Renal cortical epithelial cell (primary cell): ENCODE measurements at places on chromosomes 13 and 19.
A peak's percentile ranks its signal among the peaks of the same experiment; 100 is the strongest.

DNA sequence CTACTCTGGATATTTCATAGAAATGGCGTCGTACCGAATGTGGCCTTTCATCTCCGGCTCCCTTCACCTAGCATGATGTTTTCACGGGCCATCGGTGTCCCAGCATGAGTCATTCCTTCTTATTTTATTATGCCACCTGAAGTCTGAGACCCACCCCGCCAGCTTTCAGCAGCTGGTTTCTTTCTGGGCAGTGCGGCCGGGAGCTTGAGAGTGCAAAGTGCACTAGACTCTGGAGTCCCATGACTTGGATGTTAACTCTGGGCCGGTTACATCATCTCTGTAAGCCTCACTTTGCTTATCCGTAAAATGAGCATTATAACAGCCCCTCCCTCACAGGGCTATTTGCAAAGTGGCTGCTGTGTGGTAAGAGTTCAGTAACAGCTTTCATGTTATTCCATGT lies 5.8 kb upstream of the KMT5C start:
- DNase-seq, result peak; percentile 51

GRCh38 chr19:22832031-22832762 lies at the start of gene ZNF723:
Gene ZNF723, plus strand, starts transcription at chr19:22832291. Its CDS starts 89 bp downstream, at chr19:22832380.
- no peak for DNase-seq

- no peak for DNase-seq
These were observed 313.5 kb downstream of the KLF12 start for GRCh38 chr13:73820688-73821087.

- no peak for DNase-seq
These were observed 269.5 kb upstream of the HTR2A start for GRCh38 chr13:47166336-47166735.

GRCh38 chr19:38485541-38486285 lies 52.2 kb downstream of the RYR1 start:
- DNase-seq, result no peak

DNA sequence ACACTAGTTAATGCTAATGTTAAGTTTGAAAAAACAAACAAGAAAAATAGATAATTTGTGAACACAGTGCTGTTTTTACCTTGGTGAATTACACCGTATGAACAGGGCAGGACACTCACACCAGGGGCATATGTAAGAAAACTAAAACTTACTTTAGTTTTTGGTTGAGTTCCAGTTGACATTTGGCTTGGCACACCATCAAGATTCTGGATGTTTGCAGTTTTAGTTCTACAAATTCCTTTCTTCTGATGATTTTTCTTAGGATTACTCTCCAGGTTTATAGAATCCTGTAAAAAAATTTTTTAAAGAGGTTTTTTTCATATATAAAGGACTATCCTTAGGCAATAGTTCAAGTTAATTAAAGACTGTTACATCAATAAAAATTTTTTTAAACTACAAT lies 238.5 kb upstream of the STARD13 start:
- DNase-seq, result peak; percentile 28

- DNase-seq, result no peak
These were observed 3.8 kb downstream of the CNOT3 start for GRCh38 chr19:54141356-54141755.

DNA sequence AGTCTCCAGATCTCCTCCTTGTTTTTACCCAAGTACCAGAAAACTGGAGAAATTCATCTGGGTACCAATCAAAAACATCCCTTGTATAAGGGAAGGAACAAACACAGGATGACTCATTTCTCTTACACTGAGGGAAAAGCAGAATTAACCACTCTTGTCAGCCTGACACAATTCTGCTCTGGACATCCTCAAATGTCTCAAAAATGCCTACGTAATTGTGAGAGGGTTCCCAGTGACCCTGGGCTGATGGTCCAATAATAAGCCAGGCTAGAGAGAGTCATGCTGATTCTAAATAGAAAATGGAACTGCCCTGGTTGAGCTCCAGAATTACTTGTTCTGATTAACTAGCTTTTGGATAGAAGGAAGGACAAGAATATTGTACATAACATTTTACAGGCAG lies 14.5 kb downstream of the ZNF708 start:
- DNase-seq, result no peak

- peak; percentile 52 for DNase-seq
These were observed 338.1 kb downstream of the RFC3 start for GRCh38 chr13:34155931-34156607.

GRCh38 chr13:49838989-49839388 lies 46.5 kb upstream of the KPNA3 start:
- DNase-seq, result no peak

DNA sequence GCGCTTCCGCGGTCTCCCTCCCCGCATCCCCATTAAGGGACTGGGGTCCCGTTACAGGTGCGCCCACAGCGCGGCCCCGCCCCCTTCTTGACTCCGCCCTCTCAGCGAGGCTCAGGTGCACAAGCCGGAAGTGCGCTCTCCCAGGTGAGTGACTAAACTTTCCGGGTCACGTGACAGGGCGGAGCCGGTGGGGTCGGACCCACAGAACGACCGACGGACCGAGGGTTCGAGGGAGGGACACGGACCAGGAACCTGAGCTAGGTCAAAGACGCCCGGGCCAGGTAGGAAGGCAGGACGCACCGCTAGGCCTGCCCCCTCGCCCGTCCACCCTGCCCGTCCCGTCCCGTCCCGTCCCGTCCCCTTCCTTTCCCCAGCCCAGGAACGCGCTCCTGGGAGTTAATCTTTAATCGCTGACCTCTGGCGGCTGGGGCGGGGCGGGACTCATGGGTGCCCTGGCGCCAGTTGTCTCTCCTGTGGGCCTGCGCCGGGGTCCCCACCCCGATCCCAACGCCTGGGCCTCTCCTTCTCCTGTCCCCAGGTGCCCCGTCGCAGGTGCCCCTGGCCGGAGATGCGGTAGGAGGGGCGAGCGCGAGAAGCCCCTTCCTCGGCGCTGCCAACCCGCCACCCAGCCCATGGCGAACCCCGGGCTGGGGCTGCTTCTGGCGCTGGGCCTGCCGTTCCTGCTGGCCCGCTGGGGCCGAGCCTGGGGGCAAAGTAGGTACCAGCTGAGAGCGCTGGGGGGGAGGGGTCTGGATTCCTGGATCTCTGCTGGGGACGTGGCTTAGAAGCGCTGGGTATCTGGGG lies at the start of gene CRB3:
CRB3 (plus strand) TSS at position 202 of the 804 bp plus-strand sequence; CDS start at position 633, 431 bp downstream.
- DNase-seq, result peak; percentile 17

- DNase-seq, result no peak
These were observed 2.5 kb upstream of the UBE2M start for GRCh38 chr19:58560921-58561320.
